ENCODE measurements at places on chromosomes 2 and 18.

GRCh38 chr2:134782792-134783191 lies 55.6 kb upstream of the ACMSD start:
- no peak for DNase-seq

GRCh38 chr18:32815881-32816280 lies 43.1 kb upstream of the KLHL14 start:
- no peak for DNase-seq

DNA sequence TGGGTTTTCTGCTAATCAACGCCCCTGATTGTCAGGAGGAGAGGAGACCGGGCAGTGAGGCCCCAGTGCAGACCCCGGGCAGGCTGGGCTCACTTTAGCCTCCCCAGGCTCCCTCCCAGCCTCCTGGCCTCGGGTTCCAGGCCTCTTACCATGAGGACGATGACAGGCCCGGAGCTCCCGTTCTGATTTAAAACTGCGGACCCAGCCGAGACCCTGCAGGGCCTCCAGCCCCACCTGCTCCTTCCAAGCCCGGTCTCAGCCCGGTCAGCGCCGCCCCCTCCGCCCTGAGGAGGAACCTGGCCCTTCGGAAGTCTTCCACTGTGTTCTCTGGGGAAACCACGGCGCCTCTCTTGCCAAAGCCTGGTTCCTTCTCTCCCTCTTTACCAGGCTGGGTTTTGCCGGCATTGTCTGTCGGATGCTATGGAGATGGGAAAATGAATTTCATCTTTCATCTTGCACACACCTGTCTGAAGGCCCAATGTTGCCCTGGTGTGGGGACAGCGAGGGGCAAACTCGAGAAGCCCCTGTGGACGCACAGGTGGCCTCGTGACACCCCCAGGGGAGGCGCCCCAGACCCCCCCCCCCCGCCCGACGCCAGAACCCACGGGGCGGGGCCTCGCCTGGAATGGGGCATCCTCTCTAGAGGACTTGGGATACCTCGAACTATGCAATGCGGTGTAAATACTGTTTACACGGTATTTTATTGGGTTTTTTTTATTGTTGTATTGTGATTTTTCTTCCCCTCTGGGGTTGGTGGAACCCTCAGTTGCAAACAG lies 37.7 kb upstream of the CTDP1 start:
- DNase-seq, result no peak

GRCh38 chr2:241003830-241004564 lies 5.6 kb downstream of the SNED1 start:
- no peak for DNase-seq

GRCh38 chr18:57439609-57439968 lies 4.4 kb downstream of the ONECUT2 start:
- DNase-seq, result no peak

GRCh38 chr2:120876526-120877280 lies 141.0 kb downstream of the GLI2 start:
- no peak for DNase-seq

DNA sequence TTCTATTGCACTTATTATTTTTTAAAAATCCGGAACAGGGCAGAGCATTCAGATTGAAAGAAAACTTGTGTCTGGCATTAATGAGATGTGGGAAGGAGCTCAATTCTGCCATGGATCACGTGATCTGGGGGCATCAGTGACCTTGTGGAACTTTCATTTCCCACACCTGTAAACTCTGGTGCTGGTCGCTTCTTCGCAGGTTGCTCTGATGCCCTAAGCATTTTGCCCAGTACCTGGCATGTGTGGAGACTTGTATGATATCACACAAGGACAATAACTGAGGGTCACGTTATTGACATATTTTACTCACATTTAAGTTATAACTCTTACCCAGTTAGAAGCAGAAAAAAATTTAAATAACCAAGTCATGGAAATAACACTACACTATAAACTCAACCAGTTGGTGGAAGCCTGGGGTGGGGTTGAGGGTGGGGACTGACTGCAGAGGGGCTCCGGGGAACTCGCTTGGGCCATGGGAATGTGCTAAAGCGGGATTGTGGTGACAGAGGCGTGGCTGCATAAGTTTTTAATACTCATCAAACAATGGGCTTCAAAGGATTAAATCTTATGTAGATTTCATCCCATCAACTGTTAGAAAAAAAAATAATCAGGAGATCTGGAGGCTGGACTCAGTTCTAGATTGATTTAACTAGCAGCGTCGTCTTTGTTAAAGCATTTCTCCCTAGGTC lies 36.5 kb downstream of the ST3GAL5 start:
- DNase-seq, result no peak

DNA sequence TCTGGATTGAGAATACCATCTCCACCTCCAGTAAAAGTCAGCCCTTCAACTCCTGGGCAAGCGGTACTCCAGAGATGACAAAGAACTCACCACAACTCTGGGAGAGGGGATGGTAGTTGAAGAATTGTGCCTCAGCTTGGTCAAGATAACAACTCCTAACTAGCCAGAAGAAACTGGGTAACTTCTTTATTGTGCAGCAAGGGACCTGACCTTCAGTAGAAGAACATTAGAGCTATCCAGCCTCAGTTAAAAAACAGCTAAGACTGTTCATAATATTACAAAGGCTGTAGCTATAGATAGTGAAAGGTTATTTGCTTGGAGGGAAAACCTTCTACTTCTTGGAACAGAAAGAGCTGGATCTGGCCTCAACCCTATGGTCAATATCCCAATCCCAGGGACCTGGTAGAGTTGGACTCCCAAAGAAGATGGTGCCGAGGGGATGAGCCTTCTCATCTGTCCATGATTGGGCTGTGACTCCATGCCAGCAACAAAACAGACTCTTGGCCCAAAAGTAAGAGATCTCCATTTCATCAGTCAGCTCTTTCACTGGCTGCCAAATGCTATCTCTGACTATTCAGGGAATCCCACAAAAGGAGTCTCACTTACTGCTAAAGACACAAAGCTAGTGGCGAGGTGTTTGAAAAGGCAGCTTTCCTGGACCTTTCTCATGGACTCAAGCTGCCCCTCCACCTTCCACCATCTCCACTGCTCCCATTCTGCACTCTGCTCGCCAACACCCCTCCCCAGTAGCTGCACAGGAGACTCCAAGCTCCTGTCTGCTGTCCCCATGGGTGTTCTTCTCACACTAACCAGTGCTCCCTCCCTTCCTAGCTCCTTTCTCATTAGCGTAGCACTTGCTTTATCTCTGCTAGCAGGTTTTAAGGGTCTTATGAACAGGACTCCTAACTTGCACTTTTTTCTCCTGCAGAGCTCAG lies 145.8 kb downstream of the CAPN13 start:
- no peak for DNase-seq

GRCh38 chr2:95333056-95333455 lies 35.9 kb downstream of the KCNIP3 start:
- no peak for DNase-seq

DNA sequence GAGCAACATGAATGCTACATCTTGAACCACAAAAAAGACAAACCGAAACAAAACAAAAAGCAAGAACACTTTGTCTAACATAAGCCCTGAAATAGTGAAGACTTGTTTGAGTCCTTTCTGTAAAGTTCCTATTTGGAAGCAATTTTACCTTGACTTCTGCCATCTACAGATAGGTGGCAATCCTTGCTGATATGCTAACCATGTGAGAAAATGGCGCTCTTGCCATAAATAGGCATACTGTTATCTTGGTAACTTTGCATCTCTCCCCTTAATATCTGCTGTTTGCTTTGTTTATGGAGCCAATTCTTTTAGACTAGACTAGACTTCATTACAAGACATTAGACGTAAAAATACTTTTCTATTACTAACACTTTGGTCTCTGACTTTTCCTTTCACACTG lies 49.4 kb upstream of the PNPT1 start:
- no peak for DNase-seq

All from right forelimb (tissue), 1 donor.